Stimulated activated CD4-positive, alpha-beta T cell treated with anti-CD3 and anti-CD28 coated beads, Interleukin-2, amount 100 ng/mL, for 48 hours (primary cell): ENCODE measurements at places on chromosomes 6 and 20.

GRCh38 chr6:63610944-63611343 is 24.7 kb upstream of the PHF3 start:
- DNase-seq, result no peak

GRCh38 chr6:52102405-52102804 is 15.0 kb upstream of the PKHD1 start:
- DNase-seq, result no peak

DNA sequence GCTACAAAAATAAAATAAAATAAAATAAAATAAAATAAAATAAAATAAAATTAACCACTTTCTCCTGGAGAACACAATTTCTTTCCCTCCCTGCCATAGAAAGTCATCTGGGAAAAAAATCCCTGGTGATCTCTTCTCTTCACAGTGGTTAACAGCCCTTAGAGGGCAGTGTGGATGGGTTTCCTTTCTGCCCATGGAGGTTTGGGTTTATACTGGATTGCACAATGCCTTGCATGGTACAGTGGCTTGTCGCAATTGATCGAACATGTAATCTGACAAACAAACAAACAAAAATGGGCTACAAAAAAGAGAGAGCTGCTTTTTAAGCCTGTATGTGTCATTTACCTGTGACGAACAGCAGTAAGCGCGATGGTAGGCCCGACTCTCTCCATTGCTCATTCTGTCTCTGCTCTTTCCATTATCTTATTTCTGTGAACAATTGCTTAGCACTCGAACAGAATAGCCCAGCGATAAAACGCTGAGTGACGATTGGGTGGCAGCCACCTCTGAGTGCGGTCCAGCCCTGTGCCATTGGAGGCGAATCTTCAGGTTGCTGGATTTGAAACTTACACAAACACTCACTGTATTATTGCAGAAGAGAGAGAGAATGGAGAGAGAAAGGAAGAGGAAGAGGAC is 166.1 kb downstream of the CD83 start:
- DNase-seq, result no peak

GRCh38 chr6:105595829-105596228 is 192.9 kb upstream of the PREP start:
- no peak for DNase-seq

- DNase-seq, result no peak
Measured at GRCh38 chr20:32536851-32537656, 48.1 kb downstream of the NOL4L start.

GRCh38 chr6:3473773-3474172 is 16.9 kb upstream of the SLC22A23 start:
- DNase-seq, result no peak

- no peak for DNase-seq
Measured at GRCh38 chr20:23596579-23597250, 9.0 kb downstream of the CST9 start.

- no peak for DNase-seq
Measured at GRCh38 chr6:162068340-162068739, 659.2 kb downstream of the PRKN start.

- DNase-seq, result no peak
Measured at GRCh38 chr20:54083459-54083858, 13.1 kb upstream of the BCAS1 start.

DNA sequence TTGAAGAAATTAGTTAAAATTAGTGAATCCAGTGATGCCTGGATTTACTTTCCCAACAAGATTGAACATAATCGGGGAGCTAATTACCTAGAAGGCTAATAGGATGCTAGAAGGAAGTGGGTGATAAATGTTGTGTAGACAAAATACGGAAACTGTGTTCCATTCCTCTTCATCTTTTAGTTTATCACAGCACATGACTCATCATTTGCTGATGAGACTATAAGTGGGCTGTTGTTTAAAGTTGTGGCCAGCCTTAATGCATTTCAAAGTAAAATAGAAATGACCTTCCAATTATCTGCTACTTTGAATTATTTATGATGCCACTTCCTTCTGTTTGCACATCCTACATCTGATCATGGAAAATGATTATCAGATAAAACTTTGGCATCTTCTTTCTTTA is 43.4 kb downstream of the OGFRL1 start:
- DNase-seq, result no peak

GRCh38 chr20:6515261-6515660 is 252.2 kb upstream of the BMP2 start:
- DNase-seq, result no peak

- DNase-seq, result no peak
Measured at GRCh38 chr20:51643390-51643789, 100.9 kb upstream of the NFATC2 start.

DNA sequence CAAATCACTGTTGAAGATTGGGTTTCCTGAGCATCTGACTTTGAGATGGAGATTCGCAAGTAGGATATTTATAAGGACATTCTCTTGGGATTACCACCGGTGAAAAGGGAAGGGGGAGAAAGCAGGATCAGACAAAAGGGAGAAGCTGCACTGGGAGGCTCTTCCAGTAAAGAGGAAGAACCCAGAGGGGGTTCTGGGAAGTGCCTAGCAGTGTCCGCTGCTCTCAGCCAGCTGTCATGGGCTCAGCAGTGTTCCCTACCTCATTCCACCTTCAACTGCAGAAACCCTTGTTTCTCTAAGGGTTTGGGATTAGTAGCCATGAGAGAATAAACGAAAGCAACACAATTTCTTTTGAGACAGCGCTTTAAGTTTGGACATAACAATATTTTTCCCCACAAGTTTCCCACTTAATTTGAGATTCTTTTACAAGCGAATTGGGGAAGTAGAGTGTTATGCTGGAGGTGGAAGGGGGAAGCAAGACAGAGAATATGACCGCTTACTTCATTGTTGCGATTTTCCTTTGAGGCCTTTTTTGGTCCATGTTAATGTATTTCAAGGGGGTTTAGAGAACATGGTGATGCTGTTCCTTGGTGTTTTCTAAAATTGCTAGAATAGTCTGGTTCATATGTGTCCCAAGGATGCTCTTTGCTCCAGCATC is 154.5 kb upstream of the SCGN start:
- no peak for DNase-seq

GRCh38 chr20:52349806-52350205 is 158.2 kb upstream of the ZFP64 start:
- DNase-seq, result no peak

- DNase-seq, result no peak
Measured at GRCh38 chr6:170022827-170023619, 267.9 kb downstream of the DLL1 start.

- DNase-seq, result no peak
Measured at GRCh38 chr6:146851837-146852236, 253.1 kb downstream of the ADGB start.

GRCh38 chr6:21733311-21733710 is 139.8 kb downstream of the SOX4 start:
- no peak for DNase-seq

GRCh38 chr6:44023586-44024454 is 103.4 kb downstream of the MRPL14 start:
- DNase-seq, result no peak

- peak; percentile 65 for DNase-seq
Measured at GRCh38 chr6:73521351-73521985, 636 bp upstream of the EEF1A1 start.
